ENCODE measurements at places on chromosomes 7 and 10.

- DNase-seq = no peak
Measured at GRCh38 chr7:50212666-50213621, 91.6 kb upstream of the IKZF1 start.

DNA sequence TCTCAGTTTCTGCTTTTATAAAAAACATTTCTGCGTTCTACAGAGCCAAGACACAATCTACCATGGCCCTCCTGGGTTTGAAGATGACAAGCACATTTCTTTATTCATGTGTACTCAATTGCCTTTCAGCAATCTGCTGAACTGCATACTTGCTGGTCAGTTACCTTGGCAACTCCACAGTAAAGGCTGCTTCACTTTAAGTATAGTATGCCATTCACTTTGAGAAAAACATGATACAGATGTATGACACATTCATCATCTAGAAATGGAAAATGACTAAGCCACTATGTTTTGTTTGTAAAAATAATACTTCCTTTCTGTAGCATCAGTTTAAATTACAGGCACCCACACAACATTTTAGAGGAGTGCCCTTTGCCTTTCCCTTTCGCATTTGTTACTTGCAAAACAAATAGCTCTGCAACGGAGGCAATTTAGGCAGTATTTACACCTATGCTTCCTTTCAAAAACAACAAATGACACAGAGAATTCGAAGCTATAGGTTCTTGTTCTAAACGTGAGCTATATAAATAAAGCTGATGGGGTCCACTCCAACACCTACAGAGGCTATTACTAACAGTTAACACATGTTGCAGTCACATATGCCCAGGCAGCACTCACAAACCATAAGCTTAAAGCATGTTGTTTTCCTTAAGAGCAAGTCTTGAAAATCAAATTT lies 23.5 kb downstream of the SGCE start:
- DNase-seq = no peak

GRCh38 chr10:84270708-84271107 lies 25.9 kb downstream of the RGR start:
- no peak for DNase-seq

- no peak for DNase-seq
Measured at GRCh38 chr7:20945451-20945850, 158.8 kb upstream of the SP8 start.

GRCh38 chr10:11353006-11353896 lies 258.2 kb downstream of the USP6NL start:
- DNase-seq = no peak

DNA sequence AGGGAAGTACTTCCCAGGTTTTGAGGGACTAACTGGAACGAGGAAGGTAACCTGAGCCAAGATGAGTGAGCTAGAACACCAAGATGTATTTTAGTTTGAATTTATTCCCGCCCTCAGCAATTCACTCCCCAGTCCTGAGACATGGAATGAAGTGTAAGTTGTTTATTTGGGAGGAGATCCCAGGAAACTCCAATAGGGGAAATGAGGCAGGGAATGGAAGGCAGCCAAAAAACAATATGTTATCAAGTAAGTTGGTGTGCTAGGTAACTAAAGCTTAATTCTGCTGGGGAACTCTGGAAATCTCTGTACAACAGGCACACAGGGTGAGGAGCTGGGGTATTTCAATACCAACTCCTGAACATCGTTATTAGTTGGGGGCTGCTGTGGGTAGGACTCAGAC lies 189.7 kb upstream of the HDAC9 start:
- DNase-seq = no peak

- no peak for DNase-seq
Measured at GRCh38 chr10:110172155-110172554, 35.2 kb upstream of the MXI1 start.

DNA sequence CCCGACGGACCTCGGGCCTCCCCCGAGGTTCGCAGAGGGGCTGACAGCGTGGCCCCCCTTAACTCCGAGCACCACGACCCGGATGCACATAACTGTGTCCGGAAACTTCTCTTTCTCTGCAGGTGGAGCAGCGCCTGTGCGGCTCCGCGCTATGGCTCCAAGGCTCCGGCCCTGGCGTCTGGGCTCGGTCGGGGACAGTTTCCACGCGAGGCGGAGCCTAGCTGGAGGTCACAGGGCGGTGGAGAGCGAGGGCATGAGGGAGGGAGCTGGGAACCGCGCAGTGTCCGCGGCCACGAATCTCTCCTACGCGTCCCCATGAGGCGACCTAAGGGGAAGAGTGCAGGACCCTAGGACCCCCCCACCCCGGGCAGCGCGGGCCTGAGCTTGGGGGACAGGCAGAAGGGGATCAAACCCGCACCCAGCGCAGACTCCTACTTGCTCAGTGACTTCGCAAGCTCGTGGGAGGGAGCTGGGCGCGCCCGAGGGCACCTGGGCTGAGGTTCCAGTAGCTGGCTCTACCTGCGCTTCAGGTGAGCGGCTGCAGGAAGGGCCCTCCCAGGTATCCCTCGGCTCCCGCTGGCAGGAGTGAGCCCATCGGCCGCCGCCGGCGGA lies 8.6 kb upstream of the MNX1 start:
- DNase-seq = no peak

DNA sequence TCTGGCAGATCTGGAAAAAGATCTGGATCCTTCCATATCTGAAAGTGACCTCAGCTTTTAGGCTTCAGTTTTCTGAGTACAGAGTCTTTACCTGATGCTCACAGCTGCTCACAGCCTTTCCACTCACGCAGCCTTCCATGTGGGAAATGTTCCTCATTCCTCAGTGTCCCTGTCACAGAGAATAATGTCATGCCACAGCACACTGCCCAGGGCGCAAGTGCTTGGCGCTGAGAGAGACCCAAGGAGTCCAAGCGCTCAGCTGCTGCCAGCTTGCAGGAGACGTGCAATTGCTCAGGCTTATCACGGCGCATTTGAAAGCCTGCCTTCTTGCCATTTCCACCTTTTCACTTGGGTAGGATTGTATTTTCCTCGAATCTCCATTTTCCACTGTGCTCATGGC lies 271.9 kb upstream of the MKI67 start:
- DNase-seq = no peak
